ENCODE measurements at places on chromosomes 5 and 9.

DNA sequence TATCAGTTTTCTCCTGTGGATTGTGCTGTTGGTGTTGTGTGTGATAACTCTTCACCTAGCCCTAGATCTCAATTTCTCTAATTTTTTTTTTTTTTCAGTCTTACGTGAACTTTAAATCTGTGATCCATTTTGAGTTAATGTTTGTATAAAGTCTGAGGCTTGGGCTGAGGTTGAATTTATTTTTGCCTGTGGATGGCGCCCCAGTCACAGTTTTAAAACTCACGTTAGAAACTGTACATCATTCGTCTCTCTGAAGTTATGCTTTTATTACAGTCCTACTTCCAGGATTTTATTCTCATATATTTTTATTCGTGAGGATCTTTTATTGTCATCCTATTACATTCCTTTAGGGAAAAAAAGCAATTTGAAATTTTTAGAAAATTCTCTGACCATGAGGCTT is 103.1 kb downstream of the EHMT1 start:
- no peak for DNase-seq

- DNase-seq = no peak
Observed at GRCh38 chr5:125199968-125200865, 453.8 kb upstream of the ZNF608 start.

GRCh38 chr5:34715711-34716110 is 59.6 kb downstream of the RAI14 start:
- DNase-seq = no peak

DNA sequence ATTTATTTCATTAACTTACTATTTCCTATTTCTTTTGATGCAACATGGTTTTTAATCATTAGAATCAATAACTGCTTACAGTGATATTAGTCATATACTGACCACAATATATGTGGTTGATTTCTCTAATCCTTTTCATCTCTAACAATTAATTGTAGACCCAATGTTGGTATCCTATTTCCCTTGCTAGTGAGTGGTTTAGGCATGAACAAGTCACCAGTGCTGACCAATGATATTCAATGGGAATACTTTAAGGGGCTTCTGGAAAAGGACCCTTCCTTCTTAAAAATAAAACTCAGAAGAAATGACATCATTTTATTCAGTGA is 672.4 kb upstream of the GRAMD2B start:
- no peak for DNase-seq

DNA sequence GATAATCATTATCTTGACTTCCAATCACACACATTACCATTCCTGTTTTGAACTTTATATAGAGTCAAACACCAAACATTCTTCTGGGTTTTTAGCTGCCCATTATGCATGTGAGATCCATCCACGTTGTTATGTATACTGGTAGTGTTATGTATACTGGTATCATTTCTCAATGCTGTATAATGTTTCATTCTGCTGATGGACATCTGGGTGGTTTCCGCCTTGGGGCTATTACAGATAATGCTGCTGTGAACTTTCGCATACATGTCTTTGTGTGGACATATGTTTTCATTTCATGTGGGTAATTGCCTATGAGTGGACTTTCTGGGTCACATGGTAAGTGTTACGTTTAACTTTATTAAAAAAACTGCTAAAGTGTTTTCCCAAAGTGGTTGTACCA is 217.8 kb upstream of the EFNA5 start:
- no peak for DNase-seq

- no peak for DNase-seq
Observed at GRCh38 chr5:114018186-114018585, 343.7 kb upstream of the KCNN2 start.

DNA sequence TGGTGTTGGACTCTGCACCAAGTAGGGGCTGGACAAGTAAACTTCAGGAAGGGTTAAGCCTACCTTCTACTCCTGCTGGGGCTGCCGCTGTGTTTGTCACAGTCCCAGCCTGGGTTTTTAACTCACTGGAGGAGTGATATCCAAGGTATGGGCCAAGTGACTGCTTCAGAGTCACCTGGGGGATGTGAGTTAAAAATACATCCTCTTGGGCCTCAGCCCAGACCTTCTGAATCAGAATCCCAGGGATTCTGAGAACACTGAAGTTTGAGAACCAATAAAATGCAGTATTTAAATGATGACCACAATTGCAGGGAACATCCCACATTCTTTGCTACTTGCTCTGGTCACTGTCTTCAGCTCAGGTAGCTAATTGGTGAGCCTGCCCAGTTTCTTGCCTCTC is 95.1 kb upstream of the DNAH5 start:
- no peak for DNase-seq
